ENCODE measurements at places on chromosomes 2 and 18.

DNA sequence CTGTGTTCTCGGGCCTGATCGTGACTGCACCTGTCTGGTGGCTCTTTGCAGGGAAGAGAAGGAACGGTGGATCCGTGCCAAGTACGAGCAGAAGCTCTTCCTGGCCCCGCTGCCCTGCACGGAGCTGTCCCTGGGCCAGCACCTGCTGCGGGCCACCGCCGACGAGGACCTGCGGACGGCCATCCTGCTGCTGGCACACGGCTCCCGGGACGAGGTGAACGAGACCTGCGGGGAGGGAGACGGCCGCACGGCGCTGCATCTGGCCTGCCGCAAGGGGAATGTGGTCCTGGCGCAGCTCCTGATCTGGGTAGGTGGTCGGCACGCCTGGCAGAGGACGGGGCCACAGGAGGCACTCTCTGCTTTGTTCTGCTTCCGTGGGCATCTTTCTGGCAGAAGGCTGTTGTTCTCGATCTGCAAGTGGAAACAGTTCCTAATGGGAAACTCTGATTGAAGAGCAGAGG, 48.0 kb downstream of the GBX2 start:
- ATAC-seq: no peak

DNA sequence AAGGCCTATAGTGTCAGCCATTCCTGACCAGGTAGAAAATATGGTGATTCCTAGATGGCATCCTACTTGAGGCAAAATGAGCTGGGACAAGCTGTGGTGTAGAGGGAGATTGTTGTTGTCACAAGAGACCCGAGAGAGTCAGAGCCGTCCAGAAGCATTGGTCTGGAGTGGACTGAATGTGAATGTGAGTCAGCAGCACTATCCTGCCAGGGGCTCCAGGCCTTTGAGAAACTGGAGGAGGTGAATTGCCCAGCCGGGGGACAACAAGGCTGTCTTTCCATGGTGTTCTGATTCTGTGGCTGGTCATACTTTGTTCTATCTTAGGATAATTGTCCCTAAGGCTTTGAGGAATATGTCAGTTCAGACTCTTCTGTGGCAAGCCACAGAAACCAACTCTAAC, 29.4 kb upstream of the EIF2AK3 start:
- ATAC-seq: no peak

- no peak for ATAC-seq
Measured at GRCh38 chr2:181378491-181378890, 78.7 kb upstream of the ITGA4 start.

DNA sequence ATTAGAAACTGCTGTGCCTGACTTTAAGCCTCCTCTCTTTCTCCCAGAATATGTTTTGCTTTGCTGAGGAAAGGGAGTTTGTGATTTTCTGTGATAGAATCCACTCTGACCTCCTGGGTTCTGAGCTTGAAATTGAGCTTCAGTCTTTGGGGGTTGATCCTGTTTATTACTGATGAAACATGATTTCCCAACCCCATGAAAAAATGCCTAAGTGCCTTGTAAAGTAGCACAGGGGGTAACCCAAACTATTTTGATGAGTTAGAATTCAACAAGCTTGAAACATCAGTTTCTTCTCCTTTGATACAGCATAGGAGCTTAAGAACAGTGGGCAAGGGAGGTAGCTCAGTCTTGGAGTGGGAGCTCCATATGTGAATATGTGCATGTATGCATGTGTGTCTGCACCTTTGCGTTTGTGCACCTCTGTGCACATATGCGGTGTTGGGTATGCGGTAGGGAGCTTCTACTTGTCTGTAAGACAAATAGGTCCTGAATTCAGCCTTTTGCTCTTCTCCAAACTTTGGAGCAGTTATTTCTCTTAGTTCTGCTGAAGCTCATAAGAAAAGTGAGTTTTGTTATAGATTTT, 364.6 kb downstream of the OSR1 start:
- ATAC-seq: no peak

DNA sequence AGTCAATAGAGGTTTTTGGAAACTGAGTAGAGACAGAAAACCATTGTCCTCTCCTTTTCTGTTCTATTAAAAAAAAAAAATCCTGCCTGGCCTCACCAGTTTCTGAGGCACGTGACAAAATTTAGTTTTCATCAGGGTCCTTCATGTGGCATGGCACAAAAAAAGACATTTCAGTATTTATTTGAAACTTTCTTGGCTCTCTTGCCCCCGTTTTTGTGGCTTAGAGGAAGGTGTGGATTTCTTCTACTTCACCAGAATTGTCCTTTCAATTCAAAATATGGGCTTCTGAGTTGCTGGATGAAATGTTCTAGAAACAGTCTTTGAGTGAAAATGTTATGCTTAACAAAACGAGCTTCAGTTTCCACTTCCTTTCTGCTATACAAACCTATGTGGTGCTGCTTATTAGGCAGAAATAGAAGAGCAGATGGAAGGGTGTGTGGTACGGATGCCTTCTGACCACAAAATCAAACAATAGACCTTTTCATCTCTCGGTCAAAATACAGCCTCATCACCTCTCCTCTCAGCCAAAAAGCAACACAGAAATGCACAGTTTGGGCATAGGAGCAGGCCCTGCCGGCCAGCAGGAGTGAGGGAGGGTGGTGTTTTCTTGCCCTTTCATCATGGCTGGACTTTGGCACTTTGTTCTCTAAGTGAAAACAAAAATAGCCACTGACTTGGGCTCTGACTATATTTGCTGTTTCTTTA, 89.2 kb downstream of the SH3RF3 start:
- no peak for ATAC-seq

GRCh38 chr2:71788601-71789240, 335.4 kb downstream of the DYSF start:
- no peak for ATAC-seq

- ATAC-seq: no peak
Measured at GRCh38 chr2:186105016-186105724, 366.6 kb downstream of the FSIP2 start.

DNA sequence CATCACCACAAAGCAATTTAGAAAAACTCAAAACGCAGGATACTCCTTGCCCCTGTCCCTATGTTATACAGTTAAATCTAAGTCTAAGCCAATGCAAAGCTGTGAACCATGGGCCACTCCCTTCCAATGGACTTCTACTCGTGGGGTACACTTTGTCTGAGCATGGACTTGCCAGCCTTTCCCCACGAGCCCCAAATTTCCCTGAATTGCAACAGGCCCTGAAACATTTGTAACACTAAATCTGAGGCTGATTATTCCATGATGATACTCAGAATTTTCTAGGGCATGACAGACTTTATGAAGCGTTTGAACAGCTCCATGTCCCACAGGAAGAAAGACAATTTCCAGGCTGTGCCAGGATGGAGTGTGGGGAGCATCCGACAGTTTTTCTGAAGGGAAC, 189.6 kb downstream of the TXNL1 start:
- ATAC-seq: no peak

DNA sequence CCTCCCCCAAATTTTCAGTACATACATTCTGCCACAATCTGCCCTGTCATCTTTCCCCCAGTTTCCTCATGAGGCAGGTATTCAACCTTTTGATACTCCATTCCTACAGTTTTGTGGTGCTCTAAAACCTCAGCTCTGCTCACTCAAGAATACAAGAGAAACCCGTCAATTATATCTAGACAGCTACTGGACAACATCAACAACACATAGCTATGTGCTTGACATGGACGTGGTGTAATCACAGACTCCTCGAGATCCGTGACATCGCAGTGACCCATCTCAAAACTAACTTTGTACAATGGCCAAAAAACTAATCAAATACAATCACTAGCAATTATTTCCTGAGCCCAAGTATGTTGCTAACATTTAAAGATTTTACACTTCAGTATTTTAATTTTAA, 23.6 kb downstream of the WDSUB1 start:
- ATAC-seq: no peak

GRCh38 chr2:141496810-141497209, 634.0 kb downstream of the LRP1B start:
- no peak for ATAC-seq

- no peak for ATAC-seq
Measured at GRCh38 chr2:188977317-188977716, 3.1 kb downstream of the COL3A1 start.

DNA sequence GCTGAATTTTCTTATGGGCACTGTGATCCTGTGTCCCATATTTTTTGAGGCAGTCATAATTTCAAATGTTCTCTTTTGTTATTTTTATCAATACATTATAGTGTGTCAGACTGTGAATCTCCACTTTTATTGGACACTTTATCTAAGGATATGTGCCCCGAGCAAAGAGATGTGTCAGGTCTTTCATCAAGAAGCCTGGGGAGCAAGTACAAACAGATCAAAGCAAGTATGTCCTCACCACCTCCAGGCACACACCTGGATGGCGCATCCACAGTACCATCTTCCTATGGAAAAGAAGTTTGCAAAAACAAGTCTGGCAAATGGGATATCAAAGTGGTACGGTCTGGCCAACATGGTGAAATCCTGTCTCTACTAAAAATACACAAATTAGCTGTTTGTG, 81.0 kb upstream of the ZNF236 start:
- no peak for ATAC-seq

- no peak for ATAC-seq
Measured at GRCh38 chr18:34522603-34523002, 187.5 kb upstream of the DTNA start.

Data from gastroesophageal sphincter (tissue), 4 donors.